ENCODE measurements at places on chromosomes 5 and 9.

DNA sequence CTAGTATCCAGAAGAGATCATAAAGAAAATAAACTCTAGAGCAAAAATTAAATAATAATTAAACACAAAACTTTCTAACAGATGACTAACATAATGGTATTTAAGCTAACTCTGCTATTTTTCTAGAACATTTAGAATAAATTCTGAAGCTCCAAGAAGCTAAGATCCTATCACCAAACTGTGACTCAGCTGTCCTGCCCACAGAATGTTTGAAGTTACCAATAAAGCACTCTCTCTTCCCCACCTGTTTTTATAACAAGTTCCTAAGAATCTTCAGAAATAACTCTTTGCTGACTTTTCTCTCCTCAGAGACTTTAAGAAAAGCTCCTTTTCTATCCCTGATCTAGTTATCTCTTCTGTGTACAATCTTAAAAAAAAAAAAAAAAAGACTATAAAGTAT is 6.0 kb upstream of the EFNA5 start:
- no peak for DNase-seq

DNA sequence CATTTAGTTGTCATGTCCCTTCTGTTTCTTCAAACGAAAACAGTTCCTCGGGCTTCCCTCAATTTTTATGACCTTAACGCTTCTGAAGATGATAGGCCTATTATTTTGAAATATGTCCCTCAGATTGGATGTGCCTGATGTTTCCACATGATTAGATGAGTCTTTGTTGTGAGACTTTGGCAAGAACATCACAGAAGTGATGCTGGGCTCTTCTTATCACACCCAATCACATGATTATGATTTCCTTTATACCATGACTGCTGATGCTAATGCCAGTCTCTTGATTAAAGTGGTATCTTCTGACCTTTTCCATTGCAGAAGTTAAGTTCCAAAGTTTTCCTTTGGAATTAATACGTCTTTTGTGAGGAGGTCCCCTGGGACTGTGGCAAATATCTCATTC is 175.7 kb downstream of the SAXO1 start:
- no peak for DNase-seq

DNA sequence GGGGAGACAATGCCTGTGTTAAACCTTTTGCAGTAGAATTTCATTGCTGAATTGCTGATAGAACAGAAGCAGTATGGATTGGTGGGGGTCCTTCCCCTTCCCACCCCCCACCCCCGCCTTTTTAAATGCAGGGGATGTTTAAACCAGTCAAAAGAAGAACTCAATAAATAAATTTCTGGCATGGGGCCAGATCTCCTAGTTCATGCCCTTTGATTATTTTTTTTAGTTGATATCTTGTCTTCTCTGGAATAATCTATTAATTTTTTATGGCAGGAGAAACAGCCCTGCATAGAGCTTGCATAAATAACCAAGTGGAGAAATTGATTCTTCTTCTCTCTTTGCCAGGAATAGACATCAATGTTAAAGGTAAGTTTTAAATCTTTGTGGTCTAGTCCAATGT is 72.8 kb downstream of the SLF1 start:
- no peak for DNase-seq

DNA sequence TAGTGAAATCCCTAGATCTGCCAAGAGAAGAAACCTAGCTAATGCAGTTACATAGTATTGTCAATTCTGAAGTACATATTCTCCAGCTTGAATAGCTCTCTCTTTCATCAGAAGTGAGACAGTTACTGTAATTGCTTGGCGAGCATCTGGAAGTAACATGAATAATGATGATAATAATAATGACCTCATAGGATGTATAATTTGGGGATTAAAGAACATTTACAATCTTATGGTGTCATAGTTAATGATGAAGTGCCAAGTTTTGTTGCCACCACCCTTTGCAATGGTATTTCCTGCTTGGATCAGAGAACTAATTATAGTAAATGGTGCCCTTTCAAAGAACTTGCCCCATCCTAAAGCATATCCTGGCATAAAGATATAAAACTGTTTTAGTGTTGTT is 201.4 kb downstream of the ADAMTSL1 start:
- no peak for DNase-seq

DNA sequence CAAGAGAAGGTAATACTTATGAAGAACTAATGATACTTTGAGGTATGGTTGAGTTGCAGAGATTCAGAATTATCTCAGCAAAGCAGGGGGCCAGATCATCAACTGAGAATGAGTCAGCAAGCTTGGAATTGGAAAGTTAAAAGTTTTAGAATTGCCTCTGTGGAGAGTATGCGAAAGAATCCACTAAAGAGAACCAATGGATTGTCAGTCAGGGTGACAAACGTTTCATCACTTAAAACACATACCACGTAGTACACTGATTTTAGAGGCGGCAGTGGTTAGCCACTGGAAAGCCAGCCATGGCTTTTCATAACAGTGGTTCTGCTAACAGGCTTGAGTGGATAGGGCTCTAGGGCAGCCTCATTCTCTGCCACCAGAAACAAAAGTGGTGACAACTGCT is 30.7 kb downstream of the AOPEP start:
- DNase-seq = no peak

- peak; percentile 78 for DNase-seq
Measured at GRCh38 chr9:36873247-36873875, 160.7 kb downstream of the PAX5 start.

DNA sequence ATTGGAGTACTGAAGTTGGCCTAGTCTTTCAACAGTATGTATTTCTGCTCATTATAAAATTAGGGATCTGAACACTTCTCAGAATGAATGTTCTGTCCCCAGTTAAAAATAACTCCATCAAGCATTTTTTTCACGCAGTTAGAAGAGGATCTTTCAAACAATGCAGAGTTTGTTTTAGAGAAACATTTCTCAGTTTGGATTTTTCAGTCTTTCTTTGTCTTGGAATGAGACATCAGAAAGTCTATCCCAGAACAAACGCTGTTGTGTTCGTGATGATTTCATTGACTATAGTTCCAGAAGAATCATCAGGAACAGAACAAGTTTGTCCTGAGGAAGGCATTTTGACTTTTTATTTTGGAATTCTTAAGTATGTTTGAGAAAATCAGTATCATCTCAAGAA is 218.7 kb downstream of the ARRDC3 start:
- DNase-seq = no peak

DNA sequence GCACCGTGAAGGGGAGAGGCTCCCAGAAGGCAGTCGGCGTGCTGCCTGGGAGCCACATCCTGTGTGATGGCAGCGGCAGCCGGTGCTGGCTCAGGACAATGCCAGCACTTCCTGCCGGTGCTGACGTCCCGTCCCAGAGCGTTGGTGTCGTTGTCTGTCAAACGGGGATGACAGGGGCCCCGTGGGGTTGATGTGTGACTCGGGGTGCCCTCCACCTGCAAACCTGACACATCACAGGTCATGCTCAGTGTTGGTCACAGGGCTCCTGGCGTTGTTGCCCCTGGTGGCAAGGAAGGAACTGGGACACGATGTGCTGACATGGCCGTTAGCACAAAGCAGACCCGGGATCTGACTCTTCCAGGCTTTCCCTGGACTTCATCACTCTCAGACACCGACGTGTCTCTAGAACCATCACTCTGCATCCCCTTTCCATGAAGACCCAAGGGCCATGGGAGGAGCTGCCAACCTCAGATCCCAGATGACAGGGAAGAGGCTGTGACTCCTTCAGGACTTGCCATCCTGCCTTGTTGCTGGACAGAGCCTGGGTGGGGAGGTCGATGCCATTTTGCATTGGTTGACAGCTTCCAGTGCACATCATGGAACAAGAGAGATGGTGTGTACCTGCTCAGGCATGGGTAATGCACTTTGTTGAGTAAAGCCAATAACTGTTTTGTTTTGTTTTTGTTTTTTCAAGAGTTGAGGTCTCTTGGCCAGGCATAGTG is 21.5 kb downstream of the PLPP7 start:
- DNase-seq = no peak

- no peak for DNase-seq
Measured at GRCh38 chr9:117028103-117028858, 341.2 kb downstream of the TRIM32 start.

GRCh38 chr5:153784277-153784676 is 254.4 kb downstream of the FAM114A2 start:
- no peak for DNase-seq

- no peak for DNase-seq
Measured at GRCh38 chr5:108529381-108529780, 147.5 kb upstream of the FBXL17 start.

GRCh38 chr9:78314550-78314949 is 17.6 kb downstream of the PSAT1 start:
- DNase-seq = no peak

DNA sequence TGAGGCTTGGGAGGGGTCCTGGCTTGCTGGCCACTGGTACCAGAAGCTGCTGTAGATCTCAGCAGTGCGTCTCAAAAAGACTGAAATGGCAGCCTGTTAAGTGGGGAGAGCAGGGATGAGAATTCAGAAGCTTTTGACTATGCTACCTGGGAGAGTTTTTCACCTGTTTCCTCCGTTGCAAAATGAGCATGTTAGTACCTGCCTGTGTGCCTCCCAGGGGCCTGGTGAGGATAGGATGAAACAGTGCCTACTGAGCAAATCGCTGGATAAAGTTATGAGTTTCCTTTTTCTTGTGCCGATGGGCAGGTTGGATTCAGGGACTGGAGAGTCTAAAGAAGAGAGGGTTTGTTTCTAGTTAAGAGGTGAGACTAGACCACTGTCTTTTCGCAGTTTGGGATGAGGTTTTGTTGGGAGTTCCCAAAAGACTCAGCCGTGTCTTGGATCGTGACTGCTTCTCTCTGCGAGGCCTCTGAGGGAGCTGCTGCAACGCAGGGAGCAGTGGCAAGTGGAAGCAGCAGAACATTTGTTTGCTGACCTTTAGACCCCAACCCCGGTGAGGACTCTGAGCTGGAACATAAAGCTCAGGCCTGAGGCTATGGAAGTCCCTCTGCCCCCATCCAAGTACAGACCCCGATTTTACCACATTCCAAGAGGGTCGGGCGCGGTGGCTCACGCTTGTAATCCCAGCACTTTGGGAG is 1.4 kb downstream of the RALGPS1 start:
- DNase-seq = no peak

- DNase-seq = no peak
Measured at GRCh38 chr9:99375481-99375880, 153.4 kb downstream of the SEC61B start.

DNA sequence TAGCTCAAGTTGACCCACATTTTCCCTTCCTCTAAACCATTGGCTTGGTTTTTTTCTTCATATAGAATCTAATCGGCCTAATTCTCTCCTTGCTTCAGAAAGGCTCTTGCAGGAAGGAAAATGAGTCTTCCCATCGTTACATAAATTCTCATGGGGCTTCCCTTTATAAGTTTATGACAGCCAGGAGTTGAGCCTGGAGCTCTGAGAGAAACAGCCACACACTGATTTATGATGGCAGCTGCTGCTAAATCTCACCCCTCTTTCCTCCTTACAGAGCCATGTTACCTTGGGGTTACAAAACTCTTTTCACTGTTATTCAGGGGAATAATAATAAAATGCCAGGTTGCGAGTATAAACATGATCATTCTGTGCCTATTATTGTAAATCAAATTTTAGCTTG is 5.2 kb upstream of the RNF14 start:
- DNase-seq = no peak

DNA sequence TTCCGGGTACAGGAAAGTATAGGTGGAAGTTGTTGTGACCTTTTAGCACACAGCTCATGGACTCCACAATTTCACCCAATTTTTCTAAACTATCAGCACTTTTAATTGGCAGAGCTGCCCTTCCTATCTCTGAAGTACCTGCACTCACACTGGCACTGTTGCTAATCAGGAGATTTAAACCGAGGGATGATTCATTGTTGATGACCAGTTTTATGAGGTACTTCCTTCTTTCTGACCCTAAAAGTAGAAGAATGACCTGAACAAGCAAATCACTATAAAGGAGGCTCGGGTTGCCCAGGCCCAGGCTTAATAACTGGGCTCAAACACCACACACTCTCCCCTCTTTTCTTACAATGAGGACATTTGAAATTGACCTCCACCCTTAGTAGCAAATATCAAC is 105.9 kb downstream of the KCNN2 start:
- DNase-seq = no peak

DNA sequence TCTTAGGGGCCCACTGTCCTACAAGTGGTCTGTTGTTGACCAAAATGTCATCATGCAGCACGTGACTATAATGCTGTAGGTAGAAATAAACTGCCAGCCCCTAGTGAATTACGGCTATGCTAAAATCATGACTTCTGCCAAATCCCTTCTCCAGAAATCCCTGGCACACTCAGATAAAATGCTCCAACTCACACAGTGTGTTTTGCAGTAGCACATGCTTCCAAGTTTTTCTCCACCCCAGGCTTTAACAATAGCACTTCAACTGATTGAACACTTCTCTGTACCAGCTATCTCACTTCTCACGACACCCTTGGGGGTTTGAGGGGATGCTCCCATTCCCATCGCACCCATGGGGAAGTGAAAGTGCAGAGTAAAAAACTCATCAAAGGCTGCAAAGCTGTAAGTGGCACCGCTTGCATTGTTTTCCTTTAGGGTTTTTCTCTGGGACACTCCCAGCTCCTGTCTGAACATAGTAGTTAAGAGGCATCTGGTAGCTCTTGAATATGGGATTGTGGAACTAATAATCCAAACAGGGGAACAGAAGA is 151.0 kb upstream of the SLC24A2 start:
- no peak for DNase-seq

GRCh38 chr9:109828254-109828653 is 48.3 kb downstream of the PALM2AKAP2 start:
- DNase-seq = no peak

GRCh38 chr9:93673839-93674334 is 97.5 kb downstream of the PHF2 start:
- no peak for DNase-seq

GRCh38 chr5:10489810-10490426 is 48.2 kb downstream of the ROPN1L start:
- DNase-seq = no peak

DNA sequence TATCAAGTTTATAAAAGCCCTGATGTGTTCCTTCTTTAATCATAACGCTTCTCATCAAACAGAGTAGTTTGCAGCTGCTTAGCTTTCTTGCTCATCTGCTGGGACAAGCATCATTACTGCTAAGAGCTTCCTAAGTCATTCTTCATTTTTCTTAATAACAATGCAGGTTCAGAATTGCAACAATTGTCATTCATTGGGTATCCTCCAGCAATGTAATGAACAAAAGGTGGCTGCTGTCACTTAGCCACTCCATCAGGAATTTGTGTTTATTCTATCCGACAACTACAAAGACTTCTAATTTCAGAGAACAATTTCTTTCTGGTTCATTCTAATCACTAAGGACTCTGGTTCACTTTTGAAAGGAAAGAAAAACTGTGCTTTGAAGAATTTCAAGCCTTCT is 836.7 kb upstream of the CDH10 start:
- DNase-seq = peak; percentile 49

DNA sequence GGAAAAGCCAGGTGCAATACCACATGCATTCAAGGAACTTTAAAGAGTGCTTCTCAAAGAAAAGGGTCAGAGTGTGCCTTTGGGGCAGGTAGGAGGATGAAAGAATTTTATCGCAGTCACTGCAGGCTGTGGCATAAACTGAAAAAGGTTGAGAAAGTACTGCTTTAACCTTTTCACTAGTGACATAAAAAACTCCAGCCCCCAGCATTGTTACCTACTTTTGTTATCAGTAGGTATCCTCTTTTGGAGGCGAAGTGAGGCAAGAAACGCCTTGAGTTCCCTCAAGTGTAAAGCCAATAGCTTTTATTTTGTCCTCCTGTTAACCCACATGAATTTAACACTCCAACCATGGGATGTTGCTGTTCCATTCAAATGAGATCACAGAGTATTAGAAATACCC is 64.7 kb upstream of the CHD1 start:
- DNase-seq = no peak
